ENCODE measurements at places on chromosomes 2 and 18.

GRCh38 chr18:76823587-76824011 is 1.2 kb downstream of the ZNF236 start:
- no peak for DNase-seq

DNA sequence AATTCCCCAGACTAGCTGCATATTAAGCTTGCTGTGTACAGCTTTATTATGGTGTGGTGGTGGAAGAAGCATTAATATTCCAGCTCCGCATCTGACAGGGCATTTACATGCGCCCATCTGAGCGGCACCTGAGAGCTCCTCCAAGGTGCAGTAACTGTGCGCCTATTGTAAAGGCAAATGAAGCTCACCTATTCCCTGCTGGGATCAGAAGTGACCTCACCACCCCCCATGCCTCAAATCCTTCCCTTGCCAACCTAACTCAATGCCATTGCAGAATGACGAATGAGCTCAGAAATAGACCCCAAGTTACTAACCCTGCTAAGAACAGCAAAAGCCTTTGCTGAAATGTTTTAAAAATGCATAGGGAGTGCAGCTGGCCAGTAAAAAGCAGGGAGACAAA is 14.3 kb downstream of the BCL11A start:
- no peak for DNase-seq

- no peak for DNase-seq
These were observed 240.7 kb downstream of the SH3RF3 start for GRCh38 chr2:109369671-109370191.

GRCh38 chr18:23141104-23141999 is 6.1 kb downstream of the CABLES1 start:
- DNase-seq: no peak

DNA sequence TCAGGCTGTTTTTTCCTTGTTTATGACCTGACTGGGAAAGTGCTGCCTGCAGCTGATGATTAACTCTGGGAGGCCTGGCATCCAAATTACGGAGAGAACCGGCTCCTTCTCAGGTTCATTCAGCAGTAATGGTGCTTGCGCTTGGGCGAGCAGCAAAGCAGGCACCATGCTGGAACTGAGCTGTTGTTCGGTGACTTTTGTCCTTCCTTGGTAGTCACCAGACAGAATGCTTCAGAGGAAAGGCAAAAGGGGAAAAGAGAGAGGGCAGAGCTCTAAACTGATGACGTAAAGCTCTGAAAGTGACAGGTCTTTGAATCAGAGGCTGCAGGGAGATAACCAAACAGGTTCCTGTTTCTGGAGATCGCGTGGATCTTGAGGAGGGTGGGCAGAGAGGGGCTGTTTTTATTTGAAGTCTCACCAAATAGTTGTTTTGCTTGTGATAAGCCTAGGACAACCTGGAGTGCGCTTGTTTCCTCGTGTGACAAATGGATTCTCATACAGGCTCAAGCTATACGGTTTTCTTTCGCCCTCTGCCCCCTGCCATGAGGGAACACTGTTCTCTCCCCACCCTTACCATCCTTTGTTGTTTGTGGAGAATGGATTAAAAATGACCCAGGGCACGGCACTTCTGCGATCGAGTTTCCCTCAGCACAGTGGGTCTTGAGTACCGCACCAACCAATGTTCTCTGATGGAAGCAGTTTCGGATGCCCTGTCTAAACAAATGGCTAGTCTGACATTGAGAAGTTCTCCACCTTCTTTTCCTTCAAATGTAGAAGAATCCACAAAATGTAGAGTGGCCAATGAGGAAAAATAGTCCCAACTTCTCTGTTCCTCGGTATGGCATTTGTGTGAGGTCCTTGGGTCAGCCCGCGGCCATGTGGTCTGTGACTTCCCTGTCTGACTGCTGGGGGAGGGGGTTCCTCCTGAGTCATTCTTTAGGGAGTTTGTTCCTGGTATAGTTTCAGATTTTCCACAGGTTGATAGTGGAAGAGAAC is 1.3 kb downstream of the RASGRP3 start:
- no peak for DNase-seq

GRCh38 chr2:53315149-53315548 is 452.5 kb upstream of the CHAC2 start:
- no peak for DNase-seq

DNA sequence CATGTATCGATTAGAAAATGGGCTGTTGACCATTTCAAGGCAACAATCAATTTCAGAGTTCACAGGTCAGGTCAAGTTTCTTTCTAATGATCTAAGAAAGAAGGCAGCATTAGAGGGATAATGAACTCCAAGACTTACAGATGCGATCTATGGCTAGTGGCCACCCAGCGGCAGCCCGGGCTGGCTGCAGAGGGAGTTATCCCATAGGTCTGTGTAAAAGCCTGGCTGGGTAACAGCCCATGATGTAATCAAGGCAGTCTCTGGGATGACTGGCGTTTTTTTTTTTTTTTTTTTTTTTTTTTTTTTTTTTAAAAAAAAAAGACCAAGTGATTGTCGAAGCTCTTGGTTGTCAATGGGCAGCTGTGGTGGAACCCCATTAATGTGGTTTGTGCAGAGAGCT is 171.1 kb upstream of the SKOR2 start:
- no peak for DNase-seq

DNA sequence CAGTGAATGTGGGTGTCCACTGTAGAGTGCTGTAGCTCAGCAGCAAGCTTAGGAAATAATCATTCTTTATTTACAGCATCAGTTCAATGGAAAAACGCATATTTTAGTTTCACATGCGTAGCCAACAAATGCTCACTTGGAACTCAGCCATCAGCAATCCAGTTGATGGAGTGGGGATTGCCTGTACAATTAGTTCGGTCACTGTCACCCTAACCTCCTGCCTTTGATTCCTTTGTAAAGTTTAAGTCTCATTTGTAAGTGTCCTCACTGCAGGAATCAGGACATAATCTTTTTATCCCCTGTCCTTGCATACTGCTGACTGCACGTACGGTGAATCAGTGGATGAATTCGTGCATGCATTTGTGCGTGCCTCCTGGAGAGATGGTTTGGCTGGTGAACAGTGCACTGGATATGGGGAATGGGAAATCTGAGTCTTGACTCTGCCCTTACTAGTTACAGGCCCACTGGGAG is 55.9 kb downstream of the RAB31 start:
- no peak for DNase-seq

- no peak for DNase-seq
These were observed 43.7 kb downstream of the TANC1 start for GRCh38 chr2:159012142-159012541.

- no peak for DNase-seq
These were observed 60.4 kb downstream of the ATOH8 start for GRCh38 chr2:85813982-85814801.

DNA sequence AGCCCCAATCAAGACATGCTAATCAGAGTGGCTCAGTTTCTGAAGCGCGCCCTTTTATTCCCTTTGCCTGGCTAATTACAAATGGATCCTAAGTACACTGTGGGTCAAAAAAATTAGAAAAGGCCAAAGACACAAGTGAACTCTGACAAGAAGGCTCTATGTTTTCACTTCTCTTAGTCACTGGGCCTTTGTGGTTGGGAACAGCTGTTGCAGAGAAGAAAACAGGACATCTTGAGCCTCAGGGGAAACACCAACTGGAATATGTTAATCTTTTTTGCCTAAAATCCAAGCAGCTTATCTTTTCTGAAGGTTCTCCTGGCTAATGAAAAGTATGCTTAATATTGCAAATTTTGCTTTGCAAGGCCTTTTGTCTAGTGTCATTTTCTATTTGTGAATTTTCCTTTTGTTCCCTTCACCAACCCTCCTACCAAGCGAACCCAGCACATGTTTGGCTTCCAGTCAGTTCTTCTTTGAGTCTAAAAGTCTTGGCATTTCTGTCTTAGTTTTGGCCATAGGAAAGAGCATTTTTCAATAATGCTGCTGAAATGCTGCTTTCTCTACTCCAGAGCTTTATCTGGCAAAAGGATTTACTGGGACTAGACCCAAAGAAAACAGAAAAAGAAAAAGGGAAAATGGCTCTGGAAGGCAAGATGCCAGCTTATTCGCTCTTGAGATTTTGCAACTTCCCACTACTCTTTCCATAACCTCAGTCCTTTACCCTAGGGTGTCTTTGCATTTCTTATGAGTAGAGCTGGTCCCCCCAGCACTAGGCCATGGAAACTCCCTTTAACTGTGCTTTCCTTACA is 440.2 kb upstream of the ST6GAL2 start:
- no peak for DNase-seq

DNA sequence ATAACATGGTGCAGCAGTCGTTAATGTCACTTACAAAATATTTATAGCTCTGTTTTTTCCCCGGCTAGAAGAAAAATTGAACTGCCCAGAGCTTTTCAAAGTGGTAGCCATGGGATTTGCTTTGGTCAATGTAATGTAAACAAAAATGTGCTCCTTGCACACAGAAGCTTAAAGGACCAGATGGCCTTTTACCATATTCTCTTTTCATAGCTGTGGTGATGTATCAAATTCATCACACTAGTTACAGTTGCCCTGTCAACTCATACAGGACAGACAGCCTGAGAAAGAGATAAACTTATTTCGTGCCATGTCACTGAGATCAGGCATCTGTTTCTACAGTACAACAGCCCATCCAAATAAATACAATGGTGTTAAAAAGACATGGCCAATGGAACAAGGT is 368.1 kb upstream of the CDH19 start:
- DNase-seq: no peak

- no peak for DNase-seq
These were observed 413.0 kb upstream of the MYT1L start for GRCh38 chr2:2744107-2744506.

GRCh38 chr2:73983322-73984202 is 1.1 kb upstream of the TET3 start:
- no peak for DNase-seq

- no peak for DNase-seq
These were observed 191.0 kb upstream of the FN1 start for GRCh38 chr2:215626812-215627281.

- no peak for DNase-seq
These were observed 273.5 kb downstream of the RNF144A start for GRCh38 chr2:7190587-7191324.

GRCh38 chr2:120254178-120254577 is 1.5 kb downstream of the RALB start:
- no peak for DNase-seq

- peak; percentile 87 for DNase-seq
These were observed 204.1 kb downstream of the CTIF start for GRCh38 chr18:48742706-48743475.

- no peak for DNase-seq
These were observed 82.0 kb downstream of the APOB start for GRCh38 chr2:20961858-20962257.

- DNase-seq: peak; percentile 14
These were observed 46.1 kb downstream of the TTC39C start for GRCh38 chr18:24060644-24061043.

DNA sequence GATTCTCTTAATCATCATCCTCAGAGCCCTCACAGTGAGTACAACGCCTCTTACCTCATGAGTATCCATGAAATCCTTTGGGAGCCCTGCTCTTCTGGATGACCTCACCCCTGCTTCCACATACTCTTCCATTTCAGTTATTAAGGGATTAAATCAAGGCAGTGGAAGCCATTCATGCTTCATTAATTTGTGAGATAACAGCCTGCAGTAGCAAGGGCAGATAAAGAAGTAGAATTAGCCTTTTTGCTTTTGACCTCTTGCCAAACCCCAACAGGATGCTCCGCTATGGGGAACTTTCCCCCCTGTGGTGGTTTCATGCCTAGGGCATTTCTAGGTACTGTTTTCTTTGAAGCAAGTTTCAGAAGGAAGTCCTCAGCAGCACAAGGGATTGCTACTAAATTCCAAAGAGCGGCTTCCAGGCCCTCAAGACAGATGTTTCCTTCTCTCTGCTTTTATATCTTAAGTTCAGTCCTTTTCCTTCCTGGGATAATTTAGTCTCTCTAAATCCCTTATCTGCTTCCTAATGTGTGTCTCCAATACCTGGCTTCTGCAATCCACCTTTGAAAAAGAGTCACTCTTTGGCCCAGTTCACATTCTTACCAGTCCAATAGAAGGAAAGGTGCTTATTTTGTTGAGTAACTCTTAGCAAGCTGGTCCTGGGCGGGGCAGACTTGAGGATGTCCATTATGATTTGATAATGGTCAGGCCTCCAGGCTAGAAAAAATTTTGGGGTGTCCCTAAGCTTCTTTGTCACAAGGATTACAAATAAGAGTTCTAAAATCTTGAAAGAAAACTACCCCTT is 76.9 kb downstream of the MYO1B start:
- no peak for DNase-seq

GRCh38 chr2:158024288-158024898 is 77.3 kb upstream of the UPP2 start:
- no peak for DNase-seq

DNA sequence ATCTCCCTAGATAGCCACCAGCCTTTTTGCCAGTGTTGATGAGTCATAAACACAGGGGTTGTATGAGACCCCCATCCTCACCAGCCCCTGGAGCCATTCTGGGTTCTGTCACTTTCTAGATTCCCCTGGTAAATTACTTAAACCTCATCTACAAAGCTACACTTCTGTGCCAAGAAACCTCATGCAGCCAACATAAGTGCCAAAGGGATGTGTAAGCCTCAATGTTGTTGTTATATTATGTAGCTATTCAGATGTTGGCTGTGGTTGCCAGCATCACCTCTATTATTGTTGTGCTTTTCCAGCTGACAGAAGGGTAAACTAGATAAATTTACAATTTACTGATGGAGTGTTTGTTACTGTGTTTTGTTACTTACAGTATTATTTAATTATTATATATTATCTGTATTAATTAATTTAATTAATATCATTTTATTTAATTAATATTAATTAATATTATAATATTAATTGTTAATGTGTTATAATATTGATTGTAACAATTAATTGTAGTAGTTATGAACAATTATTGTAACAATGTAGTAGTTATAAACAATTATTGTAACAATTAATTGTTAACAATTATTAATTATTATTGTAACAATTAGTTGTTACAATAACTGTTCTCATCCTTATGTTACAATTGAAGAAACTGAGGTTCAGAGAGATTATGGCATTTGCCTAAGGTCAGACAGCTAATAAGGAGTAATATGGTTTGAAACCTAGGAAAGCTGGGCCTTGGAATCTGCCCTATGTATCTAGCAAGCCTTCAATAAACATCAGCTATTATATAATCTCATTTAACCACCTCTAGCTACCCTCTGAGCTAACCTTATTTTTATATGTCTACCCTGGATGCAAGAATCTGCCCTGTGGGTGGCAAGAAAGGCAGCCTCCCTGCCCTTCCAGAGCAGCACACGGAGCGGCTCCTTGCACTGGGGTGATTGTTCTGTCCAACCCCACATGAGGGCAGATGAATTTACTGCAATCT is 36.1 kb downstream of the PSTPIP2 start:
- peak; percentile 49 for DNase-seq

GRCh38 chr2:217421834-217422233 is 562.0 kb upstream of the TNP1 start:
- no peak for DNase-seq

- no peak for DNase-seq
These were observed 3.6 kb upstream of the LPIN1 start for GRCh38 chr2:11742702-11743357.
